ENCODE measurements at places on chromosomes 3 and 15. TPM values are rescaled to one million over a fixed set of nuclear protein-coding genes. Genes with fewer than 3 reads are reported as not detected.

- no peak for DNase-seq
These were observed 105.0 kb downstream of the LRRK1 start for GRCh38 chr15:101024073-101024695.

GRCh38 chr3:186839874-186840641 is 2.5 kb upstream of the ADIPOQ start:
- no peak for DNase-seq

- no peak for DNase-seq
These were observed at the start of gene HYAL2 for GRCh38 chr3:50322386-50323091. Gene HYAL2 (minus strand): TSS chr3:50322745. CDS start chr3:50320489, 2,256 bp downstream.

DNA sequence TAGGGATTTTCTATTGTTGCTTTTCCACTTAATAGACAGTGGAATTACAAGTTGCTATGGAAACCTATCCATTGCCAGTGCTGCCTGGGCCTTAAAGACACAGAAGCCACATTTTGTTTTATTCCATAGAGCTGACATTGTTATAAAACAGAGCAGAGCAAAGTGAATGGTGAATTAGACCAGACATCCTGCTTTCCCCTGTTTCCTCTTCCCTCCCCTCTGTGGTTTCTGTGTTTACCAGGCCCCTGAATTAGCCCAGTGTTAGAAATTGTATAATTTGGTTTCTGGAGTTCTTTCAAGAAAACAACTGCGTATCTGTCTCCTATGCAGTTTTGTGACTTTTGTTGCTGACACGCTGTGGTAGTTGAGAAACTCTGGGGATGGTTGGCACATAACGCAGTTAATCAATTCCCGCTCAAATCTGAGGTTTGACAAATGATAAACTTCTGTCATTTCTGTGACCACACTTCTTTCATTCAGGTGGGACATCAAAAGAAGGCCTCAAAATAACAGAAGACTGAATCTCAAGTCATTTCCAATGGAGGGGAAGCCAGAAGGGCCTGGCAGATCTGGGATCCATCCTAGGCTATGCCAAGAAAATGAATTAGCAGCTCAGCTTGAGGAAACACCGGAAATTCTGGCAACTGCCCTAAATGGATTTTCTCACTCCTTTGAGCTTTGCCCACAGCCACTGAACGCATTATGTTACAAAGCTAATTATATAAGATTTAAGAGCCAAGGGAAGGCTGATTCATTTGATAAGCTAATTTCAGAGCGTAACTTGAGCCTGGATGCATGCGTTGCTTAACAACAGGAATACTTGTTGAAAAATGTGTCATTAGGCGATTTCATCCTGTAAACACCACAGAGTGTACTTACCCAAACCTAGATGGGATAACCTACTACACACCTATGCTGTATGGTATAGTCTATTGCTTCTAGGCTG is 46.9 kb downstream of the NR1D2 start:
- DNase-seq, result no peak

GRCh38 chr15:90178468-90179435 is 22.4 kb upstream of the SEMA4B start:
- no peak for DNase-seq

The ANKRD63 gene
- not detected for total RNA-seq

GRCh38 chr3:104385421-104385820 is 981.3 kb upstream of the ALCAM start:
- DNase-seq, result no peak

- no peak for DNase-seq
These were observed 57.9 kb downstream of the KLF13 start for GRCh38 chr15:31384568-31384967.

GRCh38 chr3:12901623-12902045 is 60.3 kb upstream of the RPL32 start:
- DNase-seq, result no peak

GRCh38 chr3:43287500-43287873 is 1.1 kb downstream of the SNRK start:
- DNase-seq, result no peak

DNA sequence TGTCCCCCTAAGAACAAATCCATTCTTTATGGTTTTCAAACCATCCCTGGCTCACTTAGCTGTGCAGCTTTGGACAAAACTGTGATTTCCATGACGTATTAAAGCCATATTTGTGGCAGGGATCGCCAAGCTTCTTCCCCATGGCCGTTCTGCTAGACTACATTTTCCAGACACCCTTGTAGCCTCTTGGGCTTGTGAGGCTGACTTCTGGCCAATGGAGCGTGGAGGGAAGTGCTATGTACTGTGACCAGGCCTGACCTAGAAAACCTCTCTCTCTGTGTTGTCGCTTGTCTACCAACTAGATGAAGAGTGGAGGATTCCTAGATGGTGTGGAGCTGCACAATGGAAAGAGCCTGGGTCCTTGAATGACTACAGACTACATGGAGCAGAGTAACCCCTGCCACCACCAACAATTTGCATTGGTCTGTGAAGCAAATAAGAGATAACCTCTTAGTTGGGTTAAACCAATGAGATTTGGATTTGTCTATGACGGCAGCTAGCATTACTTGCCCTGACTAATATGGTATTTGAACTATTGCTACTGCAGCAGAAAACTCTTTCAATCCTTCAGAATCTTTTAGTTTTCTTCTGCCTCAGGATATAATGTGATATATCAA is 22.1 kb upstream of the MGLL start:
- DNase-seq, result no peak

DNA sequence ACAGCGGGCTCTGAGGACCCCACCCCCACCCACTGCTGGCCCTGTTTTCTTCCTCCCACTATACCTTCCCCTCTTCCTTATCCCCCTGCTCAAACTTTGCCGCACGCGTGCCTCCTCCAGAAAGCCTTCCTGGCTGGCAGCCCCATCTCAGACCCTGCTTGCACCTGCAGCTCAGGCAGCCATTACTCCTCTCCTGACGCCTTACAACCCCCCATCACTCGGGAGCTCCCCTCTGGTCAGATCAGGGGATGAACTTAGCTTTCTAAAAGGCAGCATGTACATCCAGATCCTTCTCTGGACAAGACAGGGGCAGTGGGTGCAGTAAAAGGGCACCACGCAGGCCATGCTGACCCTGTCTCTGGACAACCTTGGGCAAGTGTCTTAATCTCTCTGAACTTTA is 94.5 kb downstream of the SEC22A start:
- DNase-seq, result no peak

The PEX11A gene
- 4.9 TPM for total RNA-seq

GRCh38 chr3:44831232-44831631 is 30.5 kb upstream of the TMEM42 start:
- no peak for DNase-seq

The CNBP gene
- total RNA-seq, result 194 TPM

DNA sequence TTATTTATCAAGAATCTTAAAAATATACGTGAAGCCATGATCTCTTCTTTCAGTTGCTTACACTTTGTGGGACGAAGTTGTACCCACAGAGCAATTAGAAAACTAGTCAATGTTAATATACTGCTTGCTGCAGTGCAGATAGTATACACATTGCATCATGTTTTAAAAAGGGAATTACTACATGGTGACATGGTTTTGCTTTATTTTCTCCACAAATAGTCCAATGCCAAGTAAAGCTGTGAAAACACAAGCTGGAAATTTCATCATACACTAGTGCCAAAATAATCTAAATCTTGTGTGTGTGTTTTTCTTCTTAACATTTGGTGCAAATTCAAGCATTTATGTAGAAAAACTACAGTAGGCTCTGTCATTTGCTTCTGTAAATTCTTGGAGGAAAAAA is 233.0 kb downstream of the EPHA3 start:
- DNase-seq, result no peak

GRCh38 chr3:4748701-4749378 is 230.4 kb upstream of the BHLHE40 start:
- no peak for DNase-seq

The FGF12 gene
- 6.1 TPM for total RNA-seq

The PCOLCE2 gene
- total RNA-seq, result 2.2 TPM

DNA sequence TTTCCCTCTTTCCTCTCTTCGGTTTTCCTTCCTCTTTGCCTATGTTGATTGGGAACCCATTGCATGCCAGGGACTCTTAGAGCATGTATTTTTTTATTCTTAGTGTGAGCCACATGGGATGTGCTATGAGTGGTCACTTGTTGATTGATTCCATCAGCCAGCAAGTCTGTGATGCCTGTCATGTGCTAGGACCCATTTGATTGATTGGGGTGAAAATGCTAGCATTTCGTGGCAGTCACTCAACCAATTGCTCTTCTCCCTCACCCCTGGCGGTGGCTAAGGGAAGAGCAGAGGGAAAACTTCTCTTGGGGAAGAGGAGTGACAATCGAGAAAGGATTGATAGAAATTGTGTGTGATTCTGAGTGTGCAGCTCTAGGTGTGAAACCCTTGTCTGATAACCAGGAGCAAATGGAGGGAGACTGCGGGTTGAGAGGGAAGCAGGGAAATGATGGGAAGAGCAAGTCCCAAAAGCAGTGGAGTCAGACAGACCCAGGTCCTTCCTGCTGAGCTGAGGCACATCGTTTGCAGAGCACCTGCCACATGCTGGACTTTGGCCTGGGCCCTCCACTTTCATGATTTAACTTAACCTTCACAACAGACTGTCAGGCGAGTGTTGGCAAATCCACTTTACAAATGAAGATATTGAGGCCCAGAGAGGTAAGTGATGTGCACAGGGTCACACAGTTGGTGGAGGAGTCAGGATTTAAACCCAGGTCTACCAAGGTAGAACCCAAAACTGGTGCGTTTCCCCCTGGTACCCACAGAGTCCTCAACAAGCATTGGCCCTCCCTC is 40.0 kb downstream of the SLC6A11 start:
- no peak for DNase-seq

- DNase-seq, result no peak
These were observed 115.6 kb downstream of the GSK3B start for GRCh38 chr3:119978554-119979208.

DNA sequence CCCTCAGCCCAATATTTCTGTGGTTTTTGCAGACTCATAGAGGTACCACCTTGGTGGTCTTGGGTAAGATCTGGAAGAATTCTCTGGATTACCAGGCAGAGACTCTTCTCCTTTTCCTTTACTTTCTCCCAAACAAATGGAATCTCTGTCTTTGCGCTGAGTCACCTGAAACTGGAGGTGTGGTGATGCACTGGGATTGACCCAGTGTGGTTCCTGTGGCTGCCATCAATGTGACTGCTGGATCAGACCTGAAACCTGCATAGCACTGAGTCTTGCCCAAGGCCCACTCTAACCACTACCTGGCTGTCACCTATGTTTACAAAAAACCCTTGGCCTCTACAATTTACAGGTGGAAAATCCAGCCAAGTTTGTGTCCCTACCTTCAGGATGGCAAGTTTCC is 295.3 kb downstream of the RBMS3 start:
- no peak for DNase-seq

DNA sequence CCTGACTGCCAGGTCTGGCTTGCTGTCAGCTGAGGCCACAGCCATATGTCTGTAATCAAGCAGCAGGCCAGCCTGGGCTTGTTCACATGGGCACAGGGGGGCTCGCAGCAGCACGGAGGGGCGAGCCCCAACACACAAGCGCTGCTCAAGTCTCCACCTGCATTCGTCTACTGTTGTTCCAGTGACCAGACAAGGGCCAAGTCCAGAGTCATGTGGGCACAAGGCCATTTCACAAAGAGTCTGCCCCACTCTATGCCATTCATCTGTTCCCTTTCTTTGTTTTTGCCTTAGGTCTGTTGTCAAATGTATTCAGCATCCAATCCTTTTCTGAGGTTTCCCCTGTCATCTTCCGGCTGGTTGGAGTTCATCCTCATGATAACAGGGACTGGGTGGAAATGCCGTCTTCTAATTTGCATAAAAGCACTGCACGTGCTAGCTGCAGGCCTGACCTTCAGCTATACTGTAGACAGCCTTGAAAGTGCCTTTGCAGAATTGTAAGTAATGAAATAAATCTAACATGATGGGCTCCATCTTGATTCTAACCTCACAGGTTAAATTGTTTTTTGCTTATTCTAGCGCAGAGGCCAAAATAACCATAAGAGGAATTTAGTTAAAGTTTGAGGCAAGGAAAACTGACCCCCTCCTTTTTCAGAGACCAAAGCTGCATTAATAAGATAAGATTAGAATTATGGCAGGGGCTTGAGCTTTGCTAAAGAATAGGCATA is 28.6 kb upstream of the KBTBD12 start:
- DNase-seq, result no peak
